Activated gamma-delta T cell (primary cell): ENCODE measurements at places on chromosomes 5 and 9.

DNA sequence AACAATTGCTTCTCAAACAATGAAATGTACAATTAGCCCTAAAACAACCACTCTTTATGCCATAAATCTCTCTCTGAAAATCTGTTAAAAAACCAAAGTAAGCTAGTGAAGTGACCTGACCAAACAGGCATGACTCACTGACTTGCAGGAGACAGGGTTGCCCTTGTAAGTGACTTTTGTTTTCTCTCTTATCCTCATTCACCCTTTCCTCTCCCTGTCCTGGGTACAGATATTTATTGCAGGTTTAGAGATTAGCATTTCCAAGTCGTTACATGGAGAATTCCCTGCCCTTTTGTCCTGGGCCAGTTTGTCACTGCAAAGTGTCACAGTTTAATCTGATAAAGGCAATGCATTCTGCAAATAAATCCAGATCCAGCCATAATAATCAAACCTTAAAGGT, 484.2 kb downstream of the IRX1 start:
- no peak for DNase-seq

DNA sequence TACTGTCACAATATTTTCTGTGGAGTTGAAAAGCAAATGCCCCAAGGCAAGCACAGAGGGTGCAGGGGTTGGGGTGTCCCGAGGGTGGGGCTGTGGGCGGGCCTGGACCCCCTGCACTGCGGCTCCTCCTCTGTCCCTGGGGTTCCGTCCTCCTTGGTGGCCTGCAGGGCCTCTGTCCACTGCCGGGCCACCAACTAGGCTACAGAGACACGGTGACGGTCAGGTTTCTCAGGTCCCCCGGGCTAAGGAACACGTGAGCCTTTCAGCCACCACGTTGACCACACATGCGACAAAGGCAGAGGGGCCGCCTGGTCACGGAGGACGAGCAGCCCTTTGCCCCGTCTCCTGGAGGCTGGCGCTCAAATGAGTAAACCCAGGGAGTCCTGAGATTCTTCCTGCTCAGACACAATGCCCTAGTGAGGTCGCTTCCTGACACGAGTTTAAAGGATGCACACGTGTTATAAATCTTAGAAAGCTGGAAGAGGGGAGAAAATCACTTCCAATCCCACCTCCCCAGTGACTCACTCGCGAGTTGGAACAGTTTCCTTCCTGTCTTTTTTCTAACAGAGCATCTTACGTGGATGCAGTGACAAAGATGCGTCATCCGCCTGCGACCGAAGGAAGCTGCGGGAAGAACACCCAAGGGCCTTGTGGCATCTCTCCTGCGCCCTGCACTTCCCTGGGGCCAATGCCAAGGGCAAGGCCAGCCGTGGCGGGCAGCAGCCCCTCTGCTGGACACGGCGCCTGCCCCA, 24.8 kb upstream of the OBP2B start:
- no peak for DNase-seq

- DNase-seq: no peak
These were observed 528.7 kb upstream of the DAP start for GRCh38 chr5:11289733-11290132.

DNA sequence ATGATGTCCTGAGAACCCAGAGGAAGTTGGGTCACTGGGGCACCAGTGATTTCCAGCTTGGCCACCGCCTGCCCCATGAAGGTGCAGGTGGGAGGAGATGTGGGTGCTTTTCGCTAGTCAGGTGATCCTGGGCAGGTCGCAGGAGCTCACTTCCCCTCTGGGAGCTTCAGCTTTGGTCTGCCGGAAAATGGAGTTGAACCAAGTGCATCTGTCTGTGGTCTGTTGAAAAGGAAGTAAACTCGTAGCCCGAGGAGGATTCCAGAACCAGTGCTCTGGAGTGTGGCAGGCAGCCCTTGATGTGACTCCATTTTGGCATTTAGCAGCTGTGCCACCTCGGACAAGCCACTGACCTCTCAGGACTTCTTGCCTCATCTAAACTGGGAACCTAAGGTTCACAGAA, 81.8 kb upstream of the HRH2 start:
- DNase-seq: no peak

DNA sequence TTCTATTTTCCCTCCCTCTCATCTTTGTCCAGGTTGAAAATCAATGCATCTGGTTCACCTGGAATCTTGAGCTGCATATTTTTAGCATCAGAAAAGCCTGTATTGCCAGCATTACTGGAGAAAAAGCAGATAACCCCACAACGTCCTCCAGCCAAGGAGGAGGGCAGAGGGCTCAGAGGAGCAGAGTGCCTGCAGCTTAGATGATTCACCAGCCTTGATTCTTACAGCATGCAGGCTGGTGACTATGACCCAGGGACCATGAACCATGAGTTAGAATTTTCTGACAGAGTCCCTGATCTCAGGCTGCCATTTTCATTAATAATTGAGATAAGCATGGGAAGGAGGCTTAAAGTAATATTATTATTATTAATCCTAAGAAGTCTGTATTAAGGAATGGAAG, 278.2 kb downstream of the BRINP1 start:
- no peak for DNase-seq

- DNase-seq: no peak
These were observed 72.5 kb downstream of the LHX2 start for GRCh38 chr9:124084087-124084486.

DNA sequence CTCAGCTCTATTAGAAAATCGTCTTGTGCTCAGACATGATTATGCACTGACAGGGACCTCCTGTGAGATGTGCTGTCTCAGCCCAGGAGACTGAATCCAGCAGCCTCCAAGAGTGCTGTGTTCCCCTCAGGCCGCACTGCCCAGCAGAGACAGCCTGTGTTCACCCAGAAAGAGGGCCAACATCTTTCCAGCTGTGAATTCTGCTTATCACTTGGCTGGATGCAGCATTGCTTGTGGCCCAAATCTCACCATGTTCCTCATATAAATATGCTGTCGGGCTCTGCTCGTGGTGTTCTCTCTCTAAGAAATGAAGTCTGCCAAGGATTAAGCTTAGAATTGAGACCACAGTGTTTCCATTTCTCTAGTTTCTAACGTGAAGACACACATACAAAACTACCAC, 983.0 kb upstream of the WWC1 start:
- DNase-seq: no peak

- DNase-seq: no peak
These were observed 1.7 kb downstream of the ASB6 start for GRCh38 chr9:129640086-129640870.

DNA sequence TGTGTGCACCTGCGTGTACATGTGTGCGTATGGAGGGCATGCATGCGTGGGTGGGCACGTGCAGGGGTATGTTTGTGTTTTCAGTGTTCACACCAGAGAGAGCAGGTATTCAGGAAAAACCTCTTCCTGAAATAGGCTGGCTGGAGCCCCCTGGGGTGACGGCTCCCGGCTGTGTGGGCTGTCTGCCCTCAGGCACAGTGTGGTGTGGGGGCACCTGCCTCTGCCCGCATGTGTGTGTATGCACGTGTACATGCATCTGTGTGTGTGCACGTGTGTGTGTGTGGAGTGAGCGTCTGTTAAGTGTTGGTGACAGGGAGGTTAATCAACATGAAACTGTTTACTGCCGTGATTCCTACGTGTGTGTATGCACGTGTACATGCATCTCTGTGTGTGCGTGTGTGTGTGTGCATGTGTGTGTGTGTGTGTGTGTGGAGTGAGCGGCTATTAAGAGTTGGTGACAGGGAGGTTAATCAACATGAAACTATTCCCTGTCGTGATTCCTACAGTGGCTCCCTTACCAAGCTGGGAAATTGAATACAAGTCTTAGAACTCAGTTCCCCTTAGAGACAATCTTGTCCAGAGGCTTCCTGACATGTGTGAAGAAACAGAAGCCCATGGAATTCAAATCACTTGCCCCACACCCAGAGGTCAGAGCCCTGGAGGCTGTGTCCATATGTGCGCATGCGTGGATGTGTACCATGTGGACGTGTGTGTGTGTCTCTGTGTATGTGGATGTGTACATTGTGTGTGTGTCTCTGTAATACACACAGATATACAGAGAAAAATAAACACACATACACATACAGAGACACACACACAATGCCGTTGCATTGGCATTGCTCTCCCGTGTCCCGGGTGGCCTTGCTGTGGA, 372.4 kb upstream of the IRX4 start:
- no peak for DNase-seq

- no peak for DNase-seq
These were observed 454.6 kb upstream of the TUSC1 start for GRCh38 chr9:26132746-26133312.

- DNase-seq: no peak
These were observed 978.7 kb upstream of the NUDT12 start for GRCh38 chr5:104541141-104541785.

DNA sequence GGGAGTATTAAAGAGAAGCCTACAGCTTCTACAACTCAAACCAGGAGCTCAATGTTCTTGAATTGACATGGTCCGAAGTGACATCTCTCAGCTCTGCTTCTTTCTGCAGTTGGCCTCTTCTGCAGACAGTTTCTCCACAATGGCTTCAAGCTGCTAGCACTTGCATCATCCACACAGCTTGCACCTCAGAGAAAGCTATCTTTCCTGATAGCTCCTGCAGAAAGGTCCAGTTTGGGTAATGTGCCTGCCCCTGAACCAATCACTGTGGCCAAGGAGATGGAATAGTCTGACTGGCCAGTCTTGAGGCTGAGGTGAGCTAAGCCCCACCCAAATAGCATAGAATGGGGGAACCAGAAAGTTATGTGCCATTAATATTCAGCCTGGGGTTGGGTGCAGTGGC, 95.8 kb upstream of the ABCA1 start:
- DNase-seq: no peak

- DNase-seq: no peak
These were observed 3.2 kb upstream of the SCGB3A1 start for GRCh38 chr5:180594311-180595045.

DNA sequence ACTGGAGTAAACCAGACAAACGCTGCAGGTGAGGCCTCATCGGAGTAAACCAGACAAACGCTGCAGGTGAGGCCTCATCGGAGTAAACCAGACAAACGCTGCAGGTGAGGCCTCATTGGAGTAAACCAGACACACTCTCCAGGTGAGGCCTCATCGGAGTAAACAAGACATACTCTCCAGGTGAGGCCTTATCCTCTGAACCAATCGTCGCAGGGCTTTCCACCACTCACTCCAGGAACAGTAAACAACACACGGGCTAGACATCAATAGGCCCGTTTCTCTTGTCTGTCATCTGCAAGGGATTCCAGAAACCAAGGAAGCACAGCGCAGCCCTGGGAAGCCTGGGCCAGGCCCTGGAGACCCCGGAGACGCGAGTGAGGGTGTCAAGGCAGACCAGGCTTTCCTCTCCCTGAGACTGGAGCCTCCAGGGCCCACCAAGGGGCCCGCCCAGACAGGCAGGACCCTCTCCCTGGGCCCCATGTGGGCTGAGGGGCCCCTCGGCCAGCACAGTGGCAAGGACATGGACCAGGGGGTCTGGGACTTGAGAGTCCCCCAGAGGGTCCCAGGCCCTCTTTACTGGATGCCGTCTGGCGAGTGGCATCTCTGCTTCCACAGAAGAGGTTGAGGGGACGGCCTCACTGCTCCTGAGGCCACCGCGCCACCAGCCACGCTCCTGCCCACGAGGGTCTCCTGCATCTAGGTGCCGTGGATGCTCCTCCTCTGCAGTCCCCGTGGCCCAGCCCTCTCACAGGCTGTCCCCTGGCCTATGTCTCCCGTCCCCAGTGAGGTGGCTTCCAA, 26.4 kb upstream of the NSMF start:
- no peak for DNase-seq

DNA sequence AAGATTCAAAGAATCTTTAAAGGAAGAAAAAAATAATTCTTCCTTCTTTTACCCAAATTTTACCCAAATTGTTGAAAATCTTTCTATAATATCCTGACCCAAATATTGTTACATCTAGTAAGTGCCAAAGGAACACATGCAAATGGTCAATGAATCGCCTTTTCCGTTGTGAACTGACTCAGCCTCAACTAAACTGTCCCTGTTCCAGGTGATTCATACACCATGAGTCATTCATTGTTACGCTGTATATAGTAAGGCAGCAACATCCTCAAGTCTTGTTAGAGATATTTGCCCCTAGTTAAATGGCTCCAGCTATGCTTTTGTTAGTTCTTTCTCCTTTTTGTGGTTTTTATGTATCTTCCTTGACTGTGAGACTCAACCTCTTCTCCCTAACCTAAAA, 9.7 kb downstream of the PTGER4 start:
- no peak for DNase-seq

DNA sequence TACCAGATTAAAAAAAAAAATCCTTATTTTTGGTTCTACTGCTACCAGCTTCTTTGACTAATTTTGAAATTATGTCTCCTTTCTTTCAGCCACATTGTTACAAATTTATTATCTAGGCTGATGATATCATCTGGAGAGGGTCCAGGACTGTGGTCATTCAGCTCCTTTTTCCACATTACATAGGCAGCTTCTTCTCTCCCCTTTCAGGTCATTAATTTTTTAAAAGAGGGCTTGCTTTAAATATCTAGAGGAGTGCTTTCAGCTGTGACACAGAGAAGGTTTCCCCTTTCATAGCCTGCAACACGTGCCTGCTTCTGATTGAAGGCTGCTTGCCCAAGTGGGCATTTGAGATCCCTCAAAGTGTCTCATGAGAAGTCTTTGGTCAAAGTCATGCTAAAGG, 155.7 kb upstream of the PAPPA start:
- DNase-seq: no peak

GRCh38 chr5:99019812-99020697, 91.2 kb upstream of the CHD1 start:
- no peak for DNase-seq

- DNase-seq: no peak
These were observed 55.0 kb downstream of the NSG2 start for GRCh38 chr5:174100490-174100889.

- DNase-seq: no peak
These were observed 311.1 kb upstream of the CHD1 start for GRCh38 chr5:99239826-99240360.

DNA sequence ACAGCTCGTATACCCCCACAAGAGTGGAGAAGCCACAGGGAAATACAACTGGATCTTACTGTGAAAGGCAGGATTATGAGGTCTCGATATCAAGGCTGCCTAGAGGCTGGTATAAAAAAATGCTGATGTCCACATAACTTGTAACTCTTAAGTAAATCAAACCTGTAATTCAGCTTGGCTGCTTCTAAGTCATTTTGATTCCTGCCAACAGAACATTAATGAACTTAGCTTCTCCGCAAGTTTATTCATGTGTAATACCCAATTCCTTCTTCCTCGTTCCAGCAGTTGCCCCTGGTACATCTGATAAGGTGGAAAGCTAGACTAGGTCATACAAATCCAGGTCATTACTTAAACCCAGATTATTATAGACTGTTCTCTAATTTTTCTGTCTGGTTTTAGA, 16.4 kb upstream of the SMIM15 start:
- DNase-seq: no peak
